ENCODE measurements at places on chromosomes 16 and 17.
A peak's percentile ranks its signal among the peaks of the same experiment; 100 is the strongest.

- DNase-seq, result peak; percentile 41
Measured at GRCh38 chr16:72832621-72833248, 215.2 kb downstream of the ZFHX3 start.

- DNase-seq, result no peak
Measured at GRCh38 chr17:52827526-52827925, 669.0 kb upstream of the CA10 start.

- DNase-seq, result no peak
Measured at GRCh38 chr16:2815299-2815771, 1.7 kb upstream of the PRSS21 start.

DNA sequence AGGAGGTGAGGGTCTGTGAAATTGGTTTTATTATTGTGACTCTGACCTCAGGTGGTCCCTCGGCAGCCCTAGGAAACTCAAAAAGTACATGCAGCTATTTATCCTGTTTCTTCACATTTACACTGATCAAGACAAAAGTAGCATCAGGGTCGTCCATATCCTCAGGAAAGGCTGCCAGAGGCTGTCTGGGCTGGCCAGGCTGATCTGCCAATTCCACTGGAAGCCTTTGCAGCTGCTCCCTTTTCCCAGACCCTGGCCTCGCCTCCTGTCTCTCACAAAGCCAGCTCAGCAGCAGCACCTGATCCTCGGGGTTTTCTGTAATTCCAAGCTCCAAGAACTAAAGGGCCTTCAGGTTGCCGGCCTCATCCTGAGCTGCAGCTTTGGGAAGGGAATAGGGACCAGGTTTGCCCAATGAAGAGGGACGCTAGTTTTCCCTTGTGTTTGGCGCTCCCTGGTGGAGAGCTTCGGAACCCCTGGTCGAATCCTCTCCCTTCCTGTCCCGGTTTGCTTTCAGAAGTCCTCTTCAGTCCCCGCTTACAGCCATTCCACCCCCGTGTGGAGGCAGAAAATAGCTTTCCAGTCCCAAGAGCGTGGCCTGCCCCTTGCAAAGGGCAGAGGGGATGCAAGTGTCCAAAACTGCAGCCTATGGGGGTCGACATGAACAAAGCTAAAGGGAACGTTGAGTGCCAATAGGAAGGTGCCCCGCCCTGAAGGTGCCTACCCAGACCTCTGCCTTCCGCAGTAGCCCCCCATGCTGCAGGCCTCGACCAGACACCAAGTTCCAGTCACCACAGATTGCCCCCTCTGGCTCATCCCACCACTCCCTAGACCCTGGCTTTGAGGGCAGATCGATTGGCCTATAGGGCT, 13.4 kb downstream of the MFSD6L start:
- peak; percentile 34 for DNase-seq

DNA sequence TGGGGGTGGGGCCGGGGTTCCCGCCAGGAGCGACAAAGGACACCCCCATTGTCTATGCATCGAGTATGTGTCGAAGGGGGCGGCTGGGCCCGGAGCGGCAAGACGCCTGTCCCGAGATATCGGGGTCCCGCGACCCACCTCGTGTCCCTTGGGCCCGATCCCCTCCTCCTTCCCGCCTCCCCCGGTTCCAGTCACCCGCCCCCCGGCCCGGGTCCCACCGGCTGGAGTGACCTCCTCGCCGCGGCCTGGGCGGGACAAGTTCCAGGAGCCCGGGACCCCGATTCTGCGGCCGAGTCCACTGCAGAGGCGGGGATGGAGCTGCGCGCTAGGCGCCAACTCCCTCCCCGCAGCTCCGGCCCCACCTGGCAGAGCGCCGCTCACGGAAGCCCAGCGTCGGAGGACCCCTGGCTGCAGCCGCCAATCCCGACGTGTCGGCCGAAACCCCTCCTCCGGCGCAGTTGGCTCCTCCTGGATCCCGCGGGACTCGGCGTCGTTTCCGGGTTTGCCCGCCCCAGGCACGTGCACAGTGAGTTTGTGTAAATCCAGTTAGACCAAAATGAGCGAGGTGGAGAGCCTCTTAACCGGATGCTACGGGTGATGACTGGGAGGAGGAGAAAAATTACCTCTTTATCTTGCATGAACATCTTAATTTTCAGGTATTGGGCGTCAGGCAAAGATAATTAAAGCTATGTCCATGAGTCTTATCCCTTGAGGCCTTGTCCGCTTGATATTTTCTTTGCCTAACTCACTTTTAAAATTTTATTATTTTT, at the start of gene NMRAL1:
Gene NMRAL1, minus strand, starts transcription at position 434 of the 770 bp plus-strand sequence. CDS start 493 bp downstream, outside the sequence.
- peak; percentile 81 for DNase-seq

DNA sequence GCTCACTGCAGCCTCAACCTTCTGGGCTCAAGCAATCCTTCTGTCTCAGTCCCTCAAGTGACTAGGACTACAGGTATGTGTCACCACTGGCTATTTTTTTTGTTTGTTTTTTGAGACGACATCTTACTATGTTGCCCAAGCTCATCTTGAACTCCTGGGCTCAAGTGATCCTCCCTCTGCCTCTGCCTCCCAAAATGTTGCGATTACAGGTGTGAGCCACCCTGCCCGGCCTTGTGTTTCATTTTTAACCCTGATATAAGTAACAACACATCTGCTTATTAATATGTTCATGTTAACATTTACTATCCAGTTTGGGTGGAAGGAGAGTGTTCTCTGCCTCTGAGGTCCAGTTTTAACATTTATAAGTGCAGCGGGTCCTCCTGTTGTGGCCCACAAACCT, 3.1 kb downstream of the FAM20A start:
- DNase-seq, result no peak

GRCh38 chr17:32567086-32567485, 80.3 kb downstream of the CDK5R1 start:
- DNase-seq, result no peak

GRCh38 chr17:4777969-4778760, 6.5 kb downstream of the TM4SF5 start:
- no peak for DNase-seq

DNA sequence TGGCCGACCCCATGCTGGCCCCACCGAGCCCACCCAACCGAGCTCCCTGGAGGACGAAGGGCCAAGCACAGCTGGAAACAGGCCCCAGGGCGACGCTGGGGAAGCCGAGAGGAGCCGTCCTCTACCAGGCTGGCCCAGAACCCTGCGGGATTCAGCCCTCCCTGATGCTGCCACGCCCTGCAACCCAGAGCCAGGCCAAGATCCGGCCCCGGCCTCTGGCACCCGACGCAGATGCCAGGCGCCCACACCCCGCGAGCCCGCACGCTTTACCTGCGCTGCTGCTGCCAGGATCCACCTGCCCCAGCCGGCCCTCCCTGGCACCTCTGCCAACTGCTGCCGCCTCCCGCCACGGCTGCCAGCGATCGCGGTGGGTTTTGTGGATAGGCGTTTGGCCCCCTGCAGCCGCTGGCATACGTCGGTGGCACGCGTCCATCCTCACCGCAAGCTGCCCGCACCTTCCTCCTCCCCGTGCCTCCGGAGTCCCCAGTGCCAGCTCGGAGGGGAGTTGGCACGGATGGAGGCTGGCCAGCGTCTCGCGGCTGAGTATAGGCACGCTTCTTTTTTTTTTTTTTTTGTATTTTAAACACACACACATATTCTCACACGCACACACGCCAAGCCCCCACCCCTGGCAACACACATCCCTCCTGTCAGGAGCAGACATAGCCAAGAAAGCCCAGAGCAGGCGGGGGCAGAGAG, 41.3 kb upstream of the ACSF3 start:
- no peak for DNase-seq

DNA sequence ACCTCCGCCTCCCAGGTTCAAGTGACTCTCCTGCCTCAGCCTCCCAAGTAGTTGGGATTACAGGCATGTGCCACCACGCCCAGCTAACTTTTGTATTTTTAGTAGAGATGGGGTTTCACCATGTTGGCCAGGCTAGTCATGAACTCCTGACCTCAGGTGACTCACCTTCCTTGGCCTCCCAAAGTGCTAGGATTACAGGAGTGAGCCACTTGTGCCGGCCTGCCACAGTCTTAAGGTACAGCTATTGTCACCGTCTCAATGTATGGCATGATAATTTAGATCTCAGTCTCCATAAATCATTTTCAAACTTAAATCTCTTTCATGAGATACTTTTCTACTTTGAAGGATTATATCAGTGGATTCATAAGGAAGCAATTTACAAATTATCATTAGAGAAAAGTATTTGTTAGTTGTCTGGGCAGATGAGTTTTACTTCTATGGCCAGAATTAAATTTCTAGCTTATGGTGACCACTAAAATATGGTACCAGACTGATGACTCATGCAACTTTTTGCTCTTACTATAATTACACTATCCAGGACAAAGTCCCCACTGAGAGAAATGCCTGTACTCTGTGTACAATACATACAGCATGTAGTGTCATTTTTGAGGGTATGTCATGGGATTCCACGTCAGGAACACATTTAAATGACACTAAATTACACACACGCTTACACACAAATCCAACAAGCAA, 1230.3 kb upstream of the GOT2 start:
- no peak for DNase-seq

GRCh38 chr16:81545470-81546250, 101.1 kb downstream of the CMIP start:
- DNase-seq, result no peak

- no peak for DNase-seq
Measured at GRCh38 chr17:56109836-56110235, 43.4 kb upstream of the ANKFN1 start.

- no peak for DNase-seq
Measured at GRCh38 chr16:66480265-66481080, 53.4 kb downstream of the BEAN1 start.

DNA sequence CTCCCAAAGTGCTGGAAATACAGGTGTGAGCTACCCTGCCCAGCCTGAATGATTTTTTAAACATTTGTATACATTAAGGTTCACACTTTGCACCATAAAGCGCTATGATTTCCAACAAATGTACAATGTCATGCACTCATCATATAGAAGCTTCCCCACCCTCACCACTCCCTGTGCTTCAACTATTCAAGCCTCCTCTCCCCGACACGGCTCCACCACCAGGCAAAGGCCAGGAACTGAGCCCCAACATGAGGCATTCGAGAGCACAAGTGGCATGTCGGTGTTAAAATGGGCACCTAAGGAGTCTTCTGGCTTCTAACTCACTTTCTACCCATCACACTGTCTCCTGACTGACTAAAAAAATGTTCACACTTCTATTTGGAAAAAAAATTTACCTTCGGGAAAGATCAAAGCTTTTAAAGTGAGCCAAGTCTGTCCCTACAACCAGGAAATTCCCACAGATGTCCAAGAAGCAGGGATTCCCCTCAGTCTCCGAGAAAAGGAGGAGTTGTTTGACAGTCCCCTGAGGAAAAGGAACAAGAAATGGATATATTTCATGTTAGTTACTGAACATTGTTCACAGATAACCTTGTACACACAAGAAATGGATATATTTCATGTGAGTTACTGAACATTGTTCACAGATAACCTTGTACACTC, 37.7 kb downstream of the TMEM204 start:
- no peak for DNase-seq

- DNase-seq, result no peak
Measured at GRCh38 chr17:72733619-72734282, 358.7 kb downstream of the SLC39A11 start.

- DNase-seq, result peak; percentile 51
Measured at GRCh38 chr16:89700649-89701424, 668 bp downstream of the SPATA2L start.

GRCh38 chr16:2987833-2988232, 7.6 kb upstream of the PKMYT1 start:
- DNase-seq, result no peak

- DNase-seq, result peak; percentile 74
Measured at GRCh38 chr16:1772908-1773702, at the start of gene MRPS34. Gene MRPS34, minus strand, starts transcription at chr16:1773134. Its CDS starts 15 bp downstream, at chr16:1773119.

- no peak for DNase-seq
Measured at GRCh38 chr16:89242795-89243200, 25.3 kb downstream of the ZNF778 start.

- no peak for DNase-seq
Measured at GRCh38 chr17:64449545-64449944, 630 bp downstream of the MILR1 start.

DNA sequence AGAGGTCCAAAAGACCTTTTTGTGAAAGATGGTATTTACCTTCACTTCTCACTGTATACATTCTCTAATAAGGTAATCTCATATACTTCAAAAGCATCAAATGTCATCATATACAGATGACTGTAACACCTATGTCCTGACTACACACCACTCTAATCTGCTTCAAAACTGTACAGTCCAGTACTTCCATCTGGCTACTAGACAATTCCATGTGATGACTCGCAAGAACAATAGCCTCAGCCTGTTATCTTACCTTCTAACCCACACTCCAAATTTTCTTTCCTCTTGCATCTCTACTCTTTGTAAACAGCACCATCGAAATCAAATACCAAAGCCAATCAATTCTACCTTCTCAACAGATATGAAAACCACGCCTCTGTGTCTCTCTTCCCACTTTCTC, 24.1 kb downstream of the MYO1D start:
- DNase-seq, result no peak

DNA sequence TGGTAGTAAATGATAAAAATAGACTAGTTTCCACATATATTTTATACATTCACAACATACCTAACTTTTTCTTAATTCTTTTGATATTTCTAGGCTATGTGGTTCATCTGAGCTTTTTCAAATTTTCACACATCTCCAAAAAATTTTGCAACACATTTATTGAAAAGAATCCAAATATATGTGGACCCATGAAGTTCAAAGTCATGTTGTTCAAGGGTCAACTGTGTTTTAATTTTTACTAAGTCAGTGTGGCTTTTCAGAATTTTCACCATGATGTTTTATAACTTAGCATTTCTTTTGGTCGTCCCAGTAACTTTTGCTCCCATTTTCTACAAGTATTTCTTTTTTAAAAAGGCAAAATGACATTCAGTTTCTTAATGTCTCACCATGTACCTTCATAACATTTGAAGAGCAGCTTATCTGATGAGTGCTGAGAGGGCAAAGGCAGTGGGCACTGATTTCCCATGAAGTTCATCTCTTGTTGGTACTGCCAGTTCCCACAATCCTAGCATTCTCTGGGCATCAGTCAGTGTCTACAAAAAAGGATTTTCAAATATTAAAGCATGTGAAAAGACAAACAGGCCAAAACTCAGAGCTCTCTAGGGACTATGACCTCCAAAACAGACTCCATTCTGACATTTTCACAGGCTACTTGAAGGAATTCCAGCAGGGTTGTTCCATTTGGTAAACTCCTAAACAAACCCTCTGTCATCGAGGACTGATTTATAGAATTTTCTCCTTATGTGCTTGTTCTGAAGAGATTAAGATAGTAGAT, 80.3 kb downstream of the MRTFB start:
- no peak for DNase-seq

DNA sequence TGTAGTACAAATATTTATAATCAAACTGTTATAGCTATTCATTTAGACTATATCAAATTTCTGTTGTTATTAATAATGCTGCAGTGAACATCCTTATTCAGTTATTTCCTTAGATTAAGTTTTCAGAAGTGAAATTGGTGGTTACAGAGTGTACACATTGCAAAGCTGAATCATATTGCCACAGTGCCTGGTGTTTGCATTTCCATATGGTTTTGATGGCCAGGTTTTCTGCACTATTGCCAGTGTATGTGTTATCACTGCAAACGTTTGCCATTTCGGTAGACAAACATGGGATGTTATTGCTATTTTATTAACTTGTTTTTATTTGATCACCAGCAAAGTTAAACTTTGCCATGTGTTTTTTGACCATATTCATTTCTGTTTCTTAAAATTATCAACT, 259.4 kb downstream of the CDH13 start:
- no peak for DNase-seq

GRCh38 chr17:75645889-75646637, 12.8 kb downstream of the SMIM5 start:
- peak; percentile 13 for DNase-seq

- no peak for DNase-seq
Measured at GRCh38 chr17:61029181-61029580, 351.5 kb downstream of the BCAS3 start.
